Ovary (tissue), 10 donors: ENCODE measurements at places on chromosomes 13 and 19. TPM values are rescaled to one million over a fixed set of nuclear protein-coding genes. Genes with fewer than 3 reads are reported as not detected.
A peak's percentile ranks its signal among the peaks of the same experiment; 100 is the strongest.

Gene CYSLTR2
- total RNA-seq: 4.3 TPM

DNA sequence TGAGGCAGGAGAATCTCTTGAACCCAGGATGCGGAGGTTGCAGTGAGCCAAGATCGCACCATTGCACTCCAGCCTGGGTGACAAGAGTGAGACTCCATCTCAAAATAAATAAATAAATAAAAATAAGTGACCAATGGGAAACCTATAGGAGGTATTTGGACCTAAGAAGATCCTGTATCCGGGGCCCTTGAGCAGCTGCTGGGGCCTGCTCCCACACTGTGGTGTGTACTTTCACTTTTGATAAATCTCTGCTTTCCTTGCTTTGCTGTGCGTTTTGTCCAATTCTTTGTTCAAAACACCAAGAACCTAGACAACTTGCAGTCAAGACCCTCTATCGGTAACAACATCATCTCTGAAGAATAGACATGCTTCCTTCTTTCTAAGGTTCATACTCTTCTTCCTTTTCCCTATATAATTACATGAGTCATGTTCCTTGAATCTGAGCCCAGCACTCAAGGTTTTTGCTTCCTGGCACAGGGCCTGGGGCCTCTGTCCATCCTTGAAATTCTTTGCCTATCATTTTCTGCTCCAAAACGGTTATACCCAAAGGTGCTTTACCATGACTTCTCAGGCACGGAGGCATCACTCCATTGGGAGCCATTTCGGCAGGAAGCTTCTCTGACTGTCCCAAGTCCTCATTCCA is 14.2 kb upstream of the PNMA8C start:
- DNase-seq: peak; percentile 80

Gene CARM1
- total RNA-seq: 10.1 TPM

DNA sequence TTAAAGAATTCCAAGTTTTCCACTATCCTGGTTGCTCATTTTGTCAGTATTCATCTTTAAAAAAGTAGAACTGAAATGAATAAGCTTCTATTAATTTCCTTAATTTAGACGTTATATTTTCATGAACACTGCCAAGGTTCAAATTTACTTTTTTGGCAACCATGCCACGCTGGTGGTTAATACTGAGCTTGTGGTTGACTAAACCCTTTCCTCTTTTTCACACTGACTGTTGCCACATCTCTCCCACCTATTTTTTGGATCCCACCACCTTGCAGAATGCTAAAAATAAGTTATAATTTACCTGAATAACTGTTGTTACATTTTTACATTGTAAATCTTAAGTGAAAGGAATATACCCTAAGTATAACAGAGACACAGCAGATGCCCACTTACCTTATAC is 45.0 kb downstream of the FLT3 start:
- no peak for DNase-seq

Gene ANGPTL8
- not detected for total RNA-seq

- no peak for DNase-seq
These were observed at the start of gene RINL for GRCh38 chr19:38877781-38878574. TSS of gene RINL (minus strand) at chr19:38878275. CDS start at chr19:38876742, 1,533 bp downstream.

Gene TTC9B
- total RNA-seq: not detected

Gene MEF2B
- 3.6 TPM for total RNA-seq

Gene SIAH3
- total RNA-seq: 0.18 TPM

DNA sequence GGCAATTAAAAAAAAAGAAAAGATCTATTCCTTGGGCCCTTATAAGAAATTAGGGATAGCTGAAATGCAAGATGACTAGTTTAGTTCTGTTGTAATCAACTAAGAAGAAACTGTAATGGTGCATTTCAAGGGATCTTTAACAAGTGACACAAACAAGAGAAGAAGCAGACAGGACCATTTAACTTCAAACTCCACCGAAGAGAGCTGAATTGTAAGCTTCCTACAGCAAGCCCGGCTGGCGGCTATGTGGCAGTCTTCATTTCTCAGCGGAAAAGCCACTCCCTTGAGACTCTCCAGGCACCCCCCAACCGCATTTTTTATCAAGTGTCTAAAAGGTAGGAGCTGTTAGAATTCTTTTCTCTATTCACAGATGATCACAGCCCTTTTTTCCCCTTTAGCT is 305.2 kb upstream of the ZNF507 start:
- DNase-seq: no peak

DNA sequence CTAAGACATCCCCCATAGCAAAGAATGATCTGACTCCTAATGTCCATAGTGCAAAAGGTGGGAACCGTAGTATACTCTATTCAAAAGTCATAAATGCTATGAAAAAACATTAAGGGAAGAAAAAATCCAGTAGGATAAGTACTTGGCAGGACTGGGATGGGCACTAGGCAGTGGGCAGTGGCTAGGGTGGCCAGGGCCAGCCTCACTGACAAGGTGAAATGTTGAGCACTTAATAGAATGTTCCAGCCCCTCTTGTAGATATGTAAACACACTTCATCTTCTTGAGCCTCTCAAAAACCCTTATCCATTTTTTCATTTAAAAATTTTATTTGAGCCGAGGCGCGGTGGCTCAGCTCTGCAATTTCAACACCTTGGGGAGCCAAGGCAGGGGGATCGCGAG is 1.5 kb upstream of the CLEC4G start:
- no peak for DNase-seq

DNA sequence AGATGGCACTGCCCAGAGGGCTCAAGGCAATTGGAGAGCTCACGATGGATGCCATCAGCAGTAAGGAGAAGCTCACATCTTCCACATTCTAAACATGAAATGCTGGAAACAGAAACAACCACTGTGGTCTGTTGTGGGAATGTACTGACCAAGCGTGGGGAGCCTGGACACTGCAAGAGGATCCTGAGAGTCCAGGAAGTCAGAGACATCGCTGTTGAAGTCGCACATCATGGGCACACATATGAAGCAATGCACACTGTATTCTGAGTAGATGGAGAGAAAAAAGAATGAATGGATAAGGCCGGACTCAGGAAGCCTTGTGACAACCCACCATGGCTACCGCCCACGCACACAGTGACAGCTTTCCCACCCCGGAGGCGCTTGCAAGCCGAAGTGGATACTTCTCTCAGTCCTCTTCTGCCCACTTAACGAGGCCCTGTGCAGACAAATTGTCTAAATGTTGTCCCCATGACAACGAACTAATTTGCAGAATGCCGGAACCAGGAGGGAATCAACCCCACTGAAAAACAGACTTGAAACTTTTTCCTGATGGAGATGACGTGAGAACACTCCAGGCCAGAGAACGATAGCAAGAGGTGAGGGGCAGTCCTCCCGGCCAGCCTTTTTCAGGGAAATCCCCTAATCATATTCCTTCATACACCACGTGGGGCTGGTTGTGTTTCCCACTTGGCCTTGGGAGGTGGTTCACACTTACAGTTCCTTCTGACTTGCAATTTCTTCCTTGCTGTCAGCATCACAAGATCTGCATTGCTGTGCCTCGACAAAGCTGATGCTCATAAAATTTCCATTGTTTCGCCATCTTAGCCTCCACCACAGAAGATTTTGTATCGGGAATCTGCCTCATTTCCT is 109.6 kb upstream of the SERP2 start:
- peak; percentile 76 for DNase-seq

DNA sequence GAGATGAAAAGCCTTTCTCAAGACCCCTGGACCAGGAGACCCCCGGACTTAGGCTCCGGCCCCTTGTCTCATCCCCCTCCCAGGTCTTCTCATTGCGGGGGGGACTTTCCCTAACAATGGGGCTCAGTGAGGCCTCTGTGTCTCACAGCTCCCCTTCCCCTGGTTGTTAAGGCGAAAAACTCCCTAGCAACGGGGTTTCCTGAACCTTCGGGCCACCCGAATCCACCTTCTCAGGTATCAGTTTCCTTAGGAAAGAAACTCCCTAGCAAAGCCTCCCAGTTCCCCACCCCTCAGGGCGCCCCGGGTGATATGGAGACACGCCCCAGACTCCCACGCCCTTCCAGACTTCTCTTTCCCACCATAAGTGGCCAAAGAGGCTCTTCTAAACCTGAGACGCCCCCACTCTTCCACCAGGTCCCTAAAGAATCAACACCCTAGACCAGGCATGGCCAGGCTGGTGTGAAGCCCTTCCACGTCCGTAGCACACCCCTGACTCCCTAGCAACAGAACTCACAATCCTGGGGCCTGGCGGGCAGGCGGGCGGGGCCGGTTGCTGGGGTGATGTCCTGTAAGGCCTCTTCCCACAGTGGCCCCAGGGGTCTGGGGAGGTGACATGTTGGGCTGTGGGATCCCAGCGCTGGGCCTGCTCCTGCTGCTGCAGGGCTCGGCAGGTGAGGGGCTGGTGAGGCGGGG is at the start of gene TMEM190:
TSS of gene TMEM190 (plus strand) at position 586 of the 693 bp plus-strand sequence. CDS start at position 614, 28 bp downstream.
- DNase-seq: no peak

Gene GTF2F2
- 13.9 TPM for total RNA-seq

- no peak for DNase-seq
These were observed 126.0 kb downstream of the ATP11A start for GRCh38 chr13:112815871-112816270.

DNA sequence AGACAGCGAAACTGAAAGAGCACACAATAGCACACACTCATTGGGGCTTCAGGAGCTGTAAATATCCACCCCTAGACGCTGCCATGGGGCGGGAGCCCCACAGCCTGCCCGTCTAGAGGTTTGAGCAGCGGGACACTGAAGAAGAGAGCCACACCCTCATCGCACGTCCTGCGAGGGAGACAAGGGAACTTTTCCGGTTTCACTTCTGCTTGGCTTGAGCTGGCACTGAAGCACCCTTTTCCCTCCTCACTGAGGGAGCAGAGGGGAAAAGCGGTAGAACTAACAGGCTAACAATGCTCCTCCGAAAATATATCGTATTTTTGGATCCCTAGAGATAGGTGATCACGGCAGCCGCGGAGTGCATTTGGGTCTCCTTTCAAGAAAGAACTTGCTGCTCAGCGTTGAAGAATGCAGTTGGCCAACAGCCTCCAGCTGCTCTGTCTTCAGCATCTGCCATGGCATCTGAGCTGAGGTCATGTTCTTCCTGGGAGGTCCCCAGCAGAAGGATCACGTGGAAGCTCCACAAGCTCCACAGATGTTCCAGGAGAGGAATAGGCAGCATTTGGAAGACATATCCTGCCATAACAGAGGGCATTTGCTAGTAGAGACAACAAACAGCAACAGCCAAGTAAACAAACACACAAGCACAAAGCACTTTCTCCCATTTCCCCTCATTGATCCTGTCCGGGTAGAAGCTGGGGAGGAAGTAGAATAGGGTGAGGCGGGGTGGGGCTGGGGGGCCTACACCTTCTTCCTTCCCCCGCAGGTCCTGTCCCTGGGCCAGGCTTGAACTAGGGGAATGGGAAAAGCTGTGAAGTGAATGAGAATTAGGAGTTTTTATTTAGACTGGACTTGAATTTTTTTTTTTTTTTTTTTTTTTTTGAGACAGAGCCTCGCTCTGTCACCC is 44.8 kb upstream of the ALOX5AP start:
- peak; percentile 47 for DNase-seq
